Mesothelial cell of epicardium (in vitro differentiated cells): ENCODE measurements at places on chromosomes 1 and 21.

- no peak for DNase-seq
These were observed 11.6 kb downstream of the KCNQ4 start for GRCh38 chr1:40794974-40795715.

DNA sequence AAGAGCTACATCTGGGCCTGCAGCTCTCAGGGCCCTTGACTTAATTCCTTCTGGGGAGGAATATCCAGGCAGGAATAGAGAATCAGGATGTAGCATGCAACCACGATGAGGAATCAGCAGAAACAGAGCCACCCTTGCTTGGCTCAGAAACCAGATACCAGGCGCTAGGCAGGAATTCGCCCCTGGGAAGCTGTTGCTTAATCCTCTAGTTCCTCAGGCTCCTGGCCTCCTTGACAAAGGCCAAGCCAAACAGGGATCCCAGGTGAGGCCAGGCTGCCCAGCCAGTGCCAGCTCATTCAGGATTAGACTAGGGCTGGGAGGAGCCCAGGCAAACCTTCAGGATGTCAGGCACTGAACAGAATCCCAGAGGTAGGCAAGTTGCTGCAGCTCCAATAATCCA lies 48.2 kb upstream of the IRF2BP2 start:
- DNase-seq, result no peak

GRCh38 chr1:160428655-160429054 lies 28.3 kb downstream of the VANGL2 start:
- no peak for DNase-seq

- no peak for DNase-seq
These were observed 361.6 kb upstream of the PLD5 start for GRCh38 chr1:242886137-242886536.

DNA sequence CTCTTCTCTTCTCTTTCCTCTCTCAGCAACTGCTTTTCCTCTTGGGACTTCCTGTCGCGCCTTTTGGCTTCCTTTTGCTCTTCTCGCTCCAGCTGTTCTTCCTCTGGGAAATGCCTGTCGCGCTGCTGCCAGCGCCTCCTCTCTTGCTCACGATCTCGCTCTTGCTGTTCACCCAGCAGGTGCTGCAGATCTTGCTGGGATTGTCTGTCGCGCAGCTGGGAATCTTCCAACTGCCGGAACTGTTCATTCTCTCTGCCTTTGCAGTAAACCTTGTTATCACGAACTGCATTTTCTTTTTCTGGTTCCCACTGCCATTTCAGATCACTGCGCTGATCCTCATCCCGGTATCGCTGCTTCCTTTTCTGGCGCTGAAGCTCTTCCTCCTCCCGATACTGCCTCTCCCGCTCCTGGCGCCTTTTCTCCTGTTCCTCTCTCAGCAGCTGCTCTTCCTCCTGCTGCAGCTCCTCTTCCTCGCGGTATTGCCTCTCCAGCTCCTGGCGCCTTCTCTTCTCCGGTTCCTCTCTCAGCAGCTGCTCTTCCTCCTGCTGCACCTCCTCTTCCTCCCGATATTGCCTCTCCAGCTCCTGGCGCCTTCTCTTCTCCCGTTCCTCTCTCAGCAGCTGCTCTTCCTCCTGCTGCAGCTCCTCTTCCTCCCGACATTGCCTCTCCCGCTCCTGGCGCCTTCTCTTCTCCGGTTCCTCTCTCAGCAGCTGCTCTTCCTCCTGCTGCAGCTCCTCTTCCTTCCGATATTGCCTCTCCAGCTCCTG lies 5.8 kb downstream of the TCHH start:
- no peak for DNase-seq

DNA sequence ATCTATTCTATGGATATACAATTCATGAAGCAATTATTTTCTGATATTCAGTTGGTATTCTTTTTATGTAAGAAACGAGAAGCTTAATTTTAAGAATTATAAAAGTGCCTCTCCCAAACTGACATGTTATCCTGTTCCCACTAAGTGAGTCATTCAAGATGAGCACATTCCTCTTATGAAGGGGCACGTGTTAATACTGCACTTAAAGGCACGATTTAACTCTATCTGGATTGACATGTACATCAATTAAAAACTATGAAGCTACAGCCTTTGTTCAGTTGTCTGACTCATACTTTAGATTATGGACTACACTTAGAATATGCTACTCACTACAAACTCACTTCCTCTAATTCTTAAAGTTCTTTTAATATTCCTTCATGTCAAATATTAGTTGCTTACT lies 111.6 kb downstream of the CYYR1 start:
- no peak for DNase-seq

DNA sequence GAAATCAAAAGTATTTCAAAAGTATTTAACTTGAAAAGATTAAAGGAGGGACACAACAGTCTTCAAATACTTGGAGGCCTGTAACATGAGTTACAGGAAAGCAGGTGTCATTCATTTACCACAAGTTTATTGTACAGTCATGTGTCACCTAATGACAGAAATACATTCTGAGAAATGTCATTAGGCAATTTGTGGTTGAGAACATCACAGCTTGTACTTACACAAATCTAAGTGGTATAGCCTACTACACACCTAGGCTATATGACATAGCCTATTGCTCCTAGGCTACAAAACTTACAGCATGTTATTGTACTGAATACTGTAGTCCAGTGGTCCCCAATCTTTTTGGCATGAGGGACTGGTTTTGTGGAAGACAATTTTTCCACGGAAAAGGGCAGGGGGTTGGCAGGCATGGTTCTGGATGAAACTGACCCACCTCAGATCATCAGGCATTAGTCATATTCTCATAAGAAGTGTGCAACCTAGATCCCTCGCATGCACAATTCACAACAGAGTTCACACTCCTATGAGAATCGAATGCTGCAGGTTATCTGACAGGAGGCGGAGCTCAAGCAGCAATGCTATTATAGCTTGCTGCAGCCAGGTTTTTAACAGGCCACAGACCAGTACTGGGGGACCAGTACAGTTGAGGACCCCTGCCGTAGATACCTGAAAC lies 25.0 kb upstream of the PHTF1 start:
- DNase-seq, result no peak

DNA sequence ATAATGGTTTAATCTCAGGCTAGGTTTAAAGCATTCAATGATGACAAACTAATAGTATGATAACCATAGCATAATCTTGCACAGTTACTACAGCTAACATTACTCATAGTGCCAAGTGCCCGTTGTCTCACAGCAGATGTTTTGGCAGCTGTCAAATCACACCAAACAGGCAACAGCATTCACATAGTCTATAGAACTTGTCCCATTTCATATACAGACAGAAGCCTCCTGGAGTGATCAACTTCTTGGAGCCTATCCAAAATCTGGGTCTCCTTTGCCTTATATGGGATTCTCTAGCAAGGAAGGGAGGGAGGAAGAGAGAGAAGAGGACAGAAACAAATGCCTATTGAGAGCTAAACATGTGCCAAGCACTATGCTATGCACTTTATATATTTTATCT lies 250.6 kb upstream of the ZP4 start:
- no peak for DNase-seq

GRCh38 chr1:220137019-220137786 lies 43.3 kb downstream of the IARS2 start:
- DNase-seq, result no peak

DNA sequence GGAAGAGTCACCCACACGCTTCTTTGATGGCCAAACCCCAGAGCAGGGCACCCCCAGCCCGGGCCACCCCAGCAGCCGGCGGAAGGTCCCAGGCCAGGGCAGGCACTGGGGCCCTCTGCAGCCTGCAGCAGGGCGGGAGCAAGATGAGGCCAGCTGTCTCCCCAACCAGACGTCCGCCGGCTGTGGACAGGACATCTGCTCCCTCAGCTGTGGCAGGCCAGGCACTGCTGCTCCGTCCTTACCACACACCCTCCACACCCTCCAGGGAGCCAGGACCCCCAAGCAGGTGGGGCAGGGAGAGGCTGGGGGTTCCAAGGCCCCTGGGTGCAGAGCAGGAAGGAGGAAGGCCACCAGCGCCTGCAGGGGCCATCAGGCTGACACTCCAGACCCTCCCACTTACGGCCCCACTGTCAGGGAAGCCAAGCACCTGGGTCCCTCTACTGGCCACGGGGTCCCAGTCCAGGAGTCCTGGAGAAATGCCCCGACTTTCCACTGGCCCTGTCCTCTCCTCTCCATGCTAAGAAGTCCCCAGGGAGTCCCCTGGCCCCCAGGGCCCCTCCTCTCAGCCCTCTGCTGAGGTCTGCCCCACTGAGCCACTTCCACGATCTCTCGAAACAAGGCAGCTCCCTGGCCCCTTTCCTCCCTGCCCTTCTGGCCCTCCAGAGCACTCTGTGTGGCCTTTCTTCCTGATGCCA lies 5.6 kb downstream of the WNT9A start:
- peak; percentile 18 for DNase-seq

- DNase-seq, result no peak
These were observed 28.5 kb downstream of the COA7 start for GRCh38 chr1:52669696-52670095.

DNA sequence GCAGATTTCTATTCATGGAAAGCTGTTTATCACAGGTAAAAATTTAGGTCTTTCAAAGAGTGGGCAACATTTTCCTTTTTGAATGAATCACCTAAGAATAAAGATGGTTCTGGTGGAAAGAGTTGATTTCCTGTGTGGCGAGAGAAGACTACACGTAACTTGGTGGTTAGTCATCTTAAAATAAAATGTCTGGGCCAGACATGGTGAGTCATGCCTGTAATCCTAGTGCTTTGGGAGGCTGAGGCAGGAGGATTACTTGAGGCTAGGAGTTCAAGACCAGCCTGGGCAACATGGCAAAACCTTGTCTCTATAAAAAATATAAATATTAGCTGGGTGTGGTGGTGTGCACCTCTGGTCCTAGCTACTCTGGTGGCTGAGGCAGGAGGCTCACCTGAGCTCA lies 65.7 kb downstream of the DISP1 start:
- no peak for DNase-seq

DNA sequence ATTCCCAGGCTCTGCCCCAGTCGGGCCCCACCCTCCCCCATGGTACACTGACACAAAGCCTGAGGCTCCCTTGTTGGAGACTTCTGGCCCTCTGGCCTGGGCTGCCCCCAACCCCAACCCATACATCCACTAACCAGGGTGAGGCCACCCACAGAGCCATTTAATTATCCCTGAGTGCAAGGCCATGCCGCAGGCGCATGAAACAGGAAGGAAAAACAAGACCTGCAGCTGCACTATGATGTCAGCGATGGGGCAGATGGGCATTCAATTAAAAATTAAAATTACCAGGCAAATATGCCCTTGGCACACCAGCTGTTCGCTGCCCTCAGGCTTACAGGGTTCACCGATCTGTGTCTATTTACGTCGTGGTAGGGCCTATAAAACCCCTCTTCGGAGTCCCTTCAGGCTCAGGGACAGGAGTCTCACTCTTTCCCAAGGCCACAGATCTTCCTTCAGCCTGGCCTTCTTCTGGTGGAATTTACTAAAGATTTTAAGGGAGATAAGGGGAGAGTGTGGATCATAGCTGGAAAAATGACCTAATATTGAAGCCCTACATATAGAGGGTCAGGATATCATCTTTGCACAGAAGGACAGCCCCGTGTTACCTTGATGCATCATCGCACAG lies 29.6 kb upstream of the RGS16 start:
- no peak for DNase-seq

- no peak for DNase-seq
These were observed 90.5 kb downstream of the LAMC2 start for GRCh38 chr1:183276386-183277080.

DNA sequence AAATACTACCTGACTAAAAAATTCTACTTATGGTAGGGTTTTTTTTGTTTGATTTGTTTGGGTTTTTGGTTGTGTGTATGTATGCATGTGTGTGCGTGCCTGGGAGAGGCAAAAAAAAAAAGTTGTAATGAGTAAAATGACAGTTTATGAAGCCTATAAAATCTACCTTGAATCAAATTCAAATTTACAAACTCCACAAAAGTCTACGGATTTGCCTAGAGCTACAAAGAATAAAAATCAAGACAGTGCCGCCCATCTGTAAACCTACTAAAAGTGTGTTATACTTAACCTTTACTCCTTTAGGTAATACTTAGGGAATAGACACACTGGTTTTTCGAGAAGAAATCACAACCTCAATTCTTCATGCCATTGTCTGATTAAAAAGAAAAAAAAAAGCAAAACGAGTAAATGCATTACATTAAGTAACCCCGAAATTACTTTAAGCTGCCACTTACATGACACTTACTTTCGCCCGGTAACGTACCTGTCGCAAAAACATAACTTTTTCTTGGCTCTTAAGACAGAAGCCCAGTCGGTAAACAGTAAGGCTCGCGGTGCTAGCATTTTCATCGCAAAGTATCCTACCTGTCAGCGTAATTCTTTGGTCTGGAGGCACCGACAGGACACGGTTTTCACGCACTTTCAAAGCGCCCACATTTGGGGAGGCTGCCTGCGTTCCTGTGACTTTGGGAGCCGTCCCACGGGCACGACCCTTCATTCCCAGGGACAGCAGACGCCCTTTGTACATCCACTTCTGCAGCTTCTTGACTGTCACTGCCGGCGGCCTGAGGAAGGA lies 951 bp downstream of the SYDE2 start:
- DNase-seq, result no peak

GRCh38 chr1:98045767-98046641 lies 125.2 kb upstream of the DPYD start:
- DNase-seq, result no peak

GRCh38 chr1:93665015-93665414 lies 16.6 kb downstream of the BCAR3 start:
- DNase-seq, result no peak
